ENCODE measurements at places on chromosomes 2 and 18.

DNA sequence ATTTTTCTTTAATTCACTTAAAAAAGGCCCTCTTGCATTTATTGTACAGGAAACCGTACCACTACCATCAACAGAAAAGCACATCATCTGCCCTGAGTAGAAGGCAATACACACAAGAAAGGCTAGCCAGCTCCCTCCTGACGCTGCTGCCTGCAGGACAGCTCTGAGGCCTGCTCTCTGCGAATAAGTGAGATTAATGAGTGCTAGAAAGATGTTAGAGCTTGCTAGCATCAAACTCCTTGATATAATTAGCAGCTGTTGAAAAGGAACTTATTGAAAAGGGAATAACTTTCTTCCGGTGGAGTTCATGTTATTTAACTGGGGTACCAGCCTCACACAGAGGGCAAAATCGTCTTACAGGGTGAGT, 56.1 kb downstream of the INHBB start:
- DNase-seq = no peak

GRCh38 chr18:55587418-55588110, 428 bp downstream of the TCF4 start:
- DNase-seq = peak; percentile 48

GRCh38 chr2:205895981-205896655, 189.9 kb downstream of the INO80D start:
- no peak for DNase-seq

DNA sequence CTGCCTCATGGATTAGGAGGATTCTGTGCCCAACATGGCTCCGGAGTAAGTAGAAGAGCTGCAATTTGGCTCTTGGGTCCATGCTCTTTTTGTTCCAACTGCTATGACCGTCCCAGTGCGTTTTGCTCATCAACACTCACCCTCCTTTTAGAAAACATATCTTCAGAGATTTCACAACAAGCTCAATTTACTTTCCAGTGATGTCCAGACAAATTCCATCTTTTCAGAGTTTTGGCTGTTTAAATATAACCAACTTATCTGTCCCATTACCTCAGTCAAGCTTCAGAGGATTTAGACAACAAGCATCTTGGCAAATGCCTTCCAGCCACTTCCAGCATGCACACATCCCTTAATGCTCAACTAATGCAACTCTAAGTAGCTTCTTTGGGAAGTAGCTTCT, 6.9 kb upstream of the SLC14A2 start:
- no peak for DNase-seq

DNA sequence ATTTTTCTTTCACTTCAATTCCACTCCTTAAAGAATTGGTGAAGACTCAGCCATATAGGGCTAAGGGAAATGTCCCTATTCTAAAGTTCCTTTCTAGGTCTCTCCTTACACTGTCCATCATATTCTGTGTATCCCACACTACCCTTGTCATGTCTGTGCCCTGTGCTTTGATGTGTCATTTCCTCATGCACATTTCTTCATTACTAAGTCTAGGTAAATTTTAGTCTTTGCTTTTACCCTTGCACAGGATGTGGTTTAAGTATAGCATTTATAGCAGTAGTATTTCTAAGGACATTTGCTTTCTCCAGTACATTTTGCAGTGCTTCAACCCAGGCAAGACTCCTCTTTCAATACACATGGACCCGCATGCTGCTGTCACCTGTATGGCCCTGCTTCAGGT, 221.5 kb upstream of the ACVR2A start:
- DNase-seq = no peak

- DNase-seq = no peak
These were observed 82.8 kb downstream of the HRH4 start for GRCh38 chr18:24543086-24543794.

DNA sequence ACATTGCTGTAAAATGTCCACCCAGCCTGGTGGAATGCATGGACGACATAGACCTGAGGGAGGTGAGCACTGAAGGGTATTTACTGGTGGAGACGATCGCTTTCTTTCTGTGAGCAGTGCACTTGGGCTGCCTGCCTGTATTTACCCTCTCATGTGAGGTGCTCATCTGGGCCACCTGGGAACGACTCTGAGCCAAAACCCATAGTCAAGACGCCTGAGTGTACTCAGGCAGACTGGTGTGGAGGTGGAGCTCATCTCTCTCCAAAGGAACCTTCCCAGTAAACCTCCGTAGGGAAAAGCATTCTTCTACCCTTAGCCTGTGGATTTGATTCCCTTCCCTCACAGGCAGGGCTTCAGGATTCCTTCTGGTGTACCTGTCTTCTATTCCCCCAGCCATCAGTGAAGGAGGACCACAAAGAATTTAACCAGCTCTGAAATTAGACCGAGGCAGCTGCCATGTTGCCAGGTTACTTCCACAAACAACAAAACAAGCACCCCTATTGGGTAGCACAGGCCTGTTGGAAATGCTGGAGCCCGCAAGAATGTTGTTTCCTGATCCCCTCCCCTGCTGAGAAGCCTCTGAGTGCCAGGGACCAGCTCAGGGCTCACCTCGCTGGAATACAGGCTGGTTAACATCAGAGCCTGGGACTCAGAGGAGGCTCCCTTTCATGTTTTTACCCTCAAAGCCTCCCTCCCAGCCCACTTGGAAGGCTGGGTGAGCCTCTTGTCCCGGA, 47.5 kb upstream of the TXNDC2 start:
- DNase-seq = peak; percentile 64

- peak; percentile 15 for DNase-seq
These were observed 70.6 kb upstream of the CTDP1 start for GRCh38 chr18:79608999-79609461.

GRCh38 chr2:154048905-154049304, 177.2 kb downstream of the GALNT13 start:
- no peak for DNase-seq

DNA sequence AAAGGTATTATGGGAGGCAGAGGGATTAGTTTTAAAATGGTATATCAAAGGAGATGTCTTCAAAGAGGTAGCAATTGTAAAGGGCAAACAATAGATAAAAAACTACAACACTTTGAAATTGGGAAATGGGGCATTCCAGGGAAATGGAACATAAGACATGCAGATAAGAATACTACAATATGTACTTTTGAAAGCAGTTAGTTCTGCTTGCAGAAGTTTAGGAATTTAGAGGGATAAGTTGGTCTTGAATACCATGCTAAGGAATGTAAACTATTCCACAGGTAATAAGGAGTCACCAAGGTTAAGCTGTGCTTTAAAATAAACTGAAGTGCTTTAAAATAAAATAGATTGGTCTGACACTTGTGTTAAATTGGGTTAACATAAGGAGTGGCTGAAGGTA, 571.7 kb upstream of the ACVR2A start:
- DNase-seq = no peak

DNA sequence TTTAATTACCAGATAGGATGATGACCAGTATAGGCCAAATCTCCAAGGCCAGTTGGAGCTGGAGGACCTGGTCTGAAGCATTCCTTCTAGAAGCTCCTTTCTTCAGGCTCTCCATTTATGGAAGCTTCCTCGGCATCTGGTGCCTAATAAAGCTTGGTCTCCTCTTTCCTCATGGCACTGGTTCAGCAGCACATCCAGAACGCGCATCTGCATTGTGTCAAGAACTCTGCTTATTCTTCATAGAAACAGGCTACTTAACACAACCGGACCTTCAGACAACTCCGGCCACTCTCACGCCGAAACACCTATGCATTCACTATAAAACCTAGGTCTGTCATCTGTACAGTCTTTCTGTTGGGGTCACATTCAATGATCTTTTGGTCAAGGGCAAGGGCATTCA, 99.8 kb downstream of the COL6A3 start:
- DNase-seq = no peak

DNA sequence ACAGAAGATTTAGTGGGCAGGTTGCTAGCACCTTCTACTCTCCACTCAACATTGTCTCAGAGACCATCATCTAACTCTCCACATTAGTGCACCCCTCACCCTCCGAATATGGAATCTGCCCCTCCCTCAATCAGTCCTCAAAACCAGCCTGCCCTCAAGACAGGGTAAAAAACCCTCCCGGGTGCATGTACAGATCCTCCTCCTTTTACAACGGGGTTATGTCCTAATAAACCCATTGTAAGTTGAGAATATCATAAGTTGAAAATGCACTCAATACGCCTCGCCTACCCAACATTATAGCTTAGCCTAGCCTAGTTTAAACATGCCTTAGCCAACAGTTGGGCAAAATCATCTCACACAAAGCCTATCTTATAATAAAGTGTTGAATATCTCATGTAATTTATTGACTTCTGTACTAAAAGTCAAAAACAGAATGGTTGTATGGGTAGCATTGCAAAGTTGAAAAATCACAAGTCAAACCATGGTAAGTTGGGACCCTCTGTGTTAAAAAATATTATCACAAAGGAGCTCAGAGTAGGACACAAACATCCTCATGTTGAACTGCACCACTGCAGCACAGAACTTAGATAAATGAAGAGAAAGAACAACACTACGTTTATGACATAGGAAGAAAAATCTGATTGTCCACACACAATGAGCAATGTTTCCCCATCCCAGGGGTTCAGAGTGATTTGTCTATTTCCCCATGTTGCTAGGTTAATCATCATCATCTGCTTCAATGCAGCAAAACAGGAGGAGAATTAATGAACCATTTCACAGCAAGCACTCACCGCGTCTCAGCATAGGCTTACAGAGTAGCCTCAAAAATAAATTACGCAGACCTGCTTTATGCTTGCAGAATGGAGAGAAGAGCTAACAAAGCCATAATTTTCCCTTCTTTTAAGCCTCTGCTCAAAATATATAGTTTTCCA, 184.1 kb upstream of the ARL4C start:
- DNase-seq = no peak

DNA sequence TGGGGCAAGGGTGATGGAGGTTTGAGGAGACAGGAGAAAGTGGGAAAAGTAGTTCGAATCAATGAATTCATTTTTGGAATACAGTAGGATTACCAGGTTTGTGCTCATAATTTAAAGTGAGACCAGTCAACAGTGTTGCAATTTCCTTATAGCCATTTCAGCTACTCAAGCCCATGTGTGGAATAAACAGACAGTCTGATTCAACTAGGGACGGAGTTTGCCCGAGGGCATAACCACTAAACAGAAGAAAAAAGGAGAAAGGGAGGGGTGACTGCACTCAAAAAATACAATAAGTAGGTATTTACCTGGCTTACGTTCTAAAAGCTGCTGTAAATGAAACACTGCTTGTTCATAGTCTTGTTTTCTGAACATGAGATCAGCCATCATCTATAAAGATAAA, 55.2 kb downstream of the TTC21B start:
- DNase-seq = no peak

DNA sequence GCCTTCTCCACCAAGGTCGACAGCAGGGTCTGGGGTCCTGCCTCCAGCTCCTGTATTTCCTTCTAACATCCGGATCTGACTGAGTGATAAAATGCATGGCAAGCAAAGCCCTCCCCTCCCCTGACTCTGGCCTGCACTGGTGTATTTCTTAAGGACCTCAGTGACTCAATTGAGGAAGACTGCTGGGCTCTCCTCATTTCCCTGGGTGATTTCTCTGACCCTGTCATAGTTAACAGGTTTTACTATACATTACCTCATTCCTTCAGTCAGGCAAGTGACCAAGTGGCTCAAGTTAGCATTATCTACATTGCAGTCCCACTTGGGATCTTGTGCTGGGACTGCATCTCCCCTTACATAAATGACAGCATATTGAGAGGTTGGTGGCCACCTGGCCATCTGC, 38.8 kb upstream of the CCBE1 start:
- DNase-seq = no peak

- DNase-seq = no peak
These were observed 37.2 kb downstream of the CLASP1 start for GRCh38 chr2:121611730-121612705.

DNA sequence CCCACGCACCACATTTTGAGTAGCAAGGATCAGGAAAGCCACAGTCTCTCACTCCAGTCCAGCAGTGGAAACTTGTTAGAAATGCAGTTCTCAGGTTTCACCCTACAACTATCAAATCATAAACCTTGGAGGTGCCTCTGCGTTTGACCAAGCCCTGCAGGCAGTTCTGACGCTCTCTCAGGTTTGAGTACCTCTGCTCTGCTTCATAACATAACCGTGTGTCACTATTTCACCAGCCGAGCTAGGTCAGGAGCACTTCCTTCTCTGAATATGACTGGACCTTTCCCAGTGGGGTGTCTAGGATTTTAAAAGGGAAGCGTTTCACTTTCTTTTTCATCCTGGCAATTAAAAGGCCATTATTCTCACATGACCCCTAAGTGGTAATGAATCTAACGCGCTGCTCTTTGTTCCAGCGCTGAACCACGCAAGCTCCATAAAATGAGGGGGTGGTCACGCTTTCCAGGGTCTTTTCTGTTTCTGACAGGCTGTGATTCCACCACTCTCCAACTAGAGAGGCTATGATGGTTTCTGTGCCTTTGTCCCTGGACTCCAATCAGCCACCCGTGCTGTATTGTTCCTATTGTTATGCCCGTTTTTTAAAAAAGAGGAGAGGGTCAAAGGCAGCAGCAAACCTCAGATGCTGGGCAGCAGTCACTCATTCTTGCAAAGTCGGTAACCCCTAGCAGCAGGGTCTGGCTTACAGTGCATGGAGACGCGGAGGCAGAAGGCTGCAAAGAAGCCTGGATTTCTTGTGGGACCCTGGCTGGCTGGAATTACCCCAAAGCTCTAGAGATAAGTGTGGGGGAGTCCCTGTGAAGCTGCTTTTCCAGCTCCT, 75.2 kb upstream of the CTNNA2 start:
- DNase-seq = no peak

DNA sequence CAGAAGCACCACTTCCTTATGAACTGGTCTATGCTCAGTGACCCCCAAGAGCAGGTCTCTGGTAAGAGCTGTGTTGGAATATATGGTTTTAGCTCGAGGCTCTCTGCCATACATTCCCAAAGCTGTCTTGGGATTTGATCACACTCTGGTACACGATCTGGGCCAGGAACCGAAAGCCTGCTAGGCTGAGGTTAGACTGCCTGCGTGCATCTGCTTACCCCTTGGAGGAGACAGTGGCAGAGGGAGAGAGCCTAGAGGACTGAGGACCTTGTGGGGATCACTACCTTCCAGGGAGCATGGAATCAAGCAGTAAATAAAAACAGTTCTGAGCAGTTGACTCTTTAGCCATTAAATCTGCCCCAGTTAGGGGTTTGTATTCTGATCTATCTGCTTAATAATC, 63.7 kb downstream of the ZNF532 start:
- no peak for DNase-seq

DNA sequence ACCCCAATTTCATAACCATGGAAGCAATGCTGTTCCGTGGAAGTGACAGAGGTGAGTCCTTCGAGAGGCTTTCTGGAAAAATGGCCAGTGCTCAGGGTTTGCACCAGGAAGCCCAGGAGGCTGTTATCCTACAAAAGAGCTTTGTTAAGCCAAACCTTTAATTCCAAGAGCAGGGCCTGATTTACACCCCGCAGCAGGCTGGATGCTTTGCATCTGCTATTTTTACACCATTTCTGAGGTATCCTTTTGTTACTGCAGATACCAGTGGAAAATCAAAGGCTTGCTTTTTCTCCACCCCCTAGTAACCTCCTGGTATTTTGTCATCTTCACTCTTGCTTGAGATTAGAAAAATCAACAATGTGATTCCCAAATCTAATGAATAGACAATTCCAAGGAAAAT, 380.6 kb downstream of the SOX11 start:
- no peak for DNase-seq

Measured in right cardiac atrium (tissue), 5 donors.